ENCODE measurements at places on chromosomes 3 and 15. TPM values are rescaled to one million over a fixed set of nuclear protein-coding genes. Genes with fewer than 3 reads are reported as not detected.

DNA sequence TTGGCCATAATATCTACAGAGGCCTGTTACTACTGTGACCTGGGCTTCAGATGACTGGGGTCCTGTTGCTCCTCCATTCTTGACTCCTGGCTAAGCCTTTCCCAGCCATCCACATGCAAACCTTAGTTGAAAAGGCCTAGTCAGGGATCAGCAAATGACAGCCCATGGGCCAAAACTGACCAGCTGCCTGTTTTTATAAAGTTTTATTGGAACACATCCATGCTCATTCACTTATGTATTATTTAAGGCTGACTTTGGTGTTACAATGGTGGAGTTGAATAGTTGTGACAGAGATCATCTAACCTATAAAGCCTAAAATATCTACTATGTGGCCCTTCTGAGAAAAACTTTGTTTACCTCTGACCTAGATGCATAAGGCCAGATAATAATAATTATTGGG lies 16.8 kb upstream of the SLC4A7 start:
- DNase-seq: no peak
- no peak overlapping the region for H3K27ac ChIP-seq
- no peaks in the 10 kb centered on the region for H3K4me1 ChIP-seq
- no peak overlapping the region for H3K4me3 ChIP-seq

DNA sequence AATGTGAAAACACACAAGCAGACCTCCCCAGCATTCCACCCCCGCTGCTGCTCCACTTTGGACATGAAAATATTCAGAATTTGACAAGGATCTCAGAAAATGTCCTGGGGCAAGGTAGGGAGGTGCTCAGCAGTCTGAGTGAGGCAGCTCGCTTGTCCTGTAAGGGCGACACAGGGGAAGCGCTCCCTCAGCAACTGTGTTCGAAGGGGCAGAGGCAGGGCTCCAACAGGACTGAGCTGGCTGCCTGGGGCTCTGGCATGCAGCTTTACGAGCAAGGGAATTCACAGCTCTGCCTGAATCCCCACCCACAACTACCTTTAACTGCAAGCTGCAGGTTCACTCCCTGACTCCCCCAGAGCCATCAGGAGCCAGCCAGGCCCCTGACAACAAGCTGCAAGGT lies 287.0 kb upstream of the LYSMD4 start:
- no peak overlapping the region for H3K27ac ChIP-seq
- no peaks in the 10 kb centered on the region for H3K4me1 ChIP-seq
- H3K4me3 ChIP-seq: no peak overlapping the region
- DNase-seq: no peak
- H3K36me3 ChIP-seq: no peaks in the 10 kb centered on the region

The ACAP2 gene
- total RNA-seq: 47.4 TPM

DNA sequence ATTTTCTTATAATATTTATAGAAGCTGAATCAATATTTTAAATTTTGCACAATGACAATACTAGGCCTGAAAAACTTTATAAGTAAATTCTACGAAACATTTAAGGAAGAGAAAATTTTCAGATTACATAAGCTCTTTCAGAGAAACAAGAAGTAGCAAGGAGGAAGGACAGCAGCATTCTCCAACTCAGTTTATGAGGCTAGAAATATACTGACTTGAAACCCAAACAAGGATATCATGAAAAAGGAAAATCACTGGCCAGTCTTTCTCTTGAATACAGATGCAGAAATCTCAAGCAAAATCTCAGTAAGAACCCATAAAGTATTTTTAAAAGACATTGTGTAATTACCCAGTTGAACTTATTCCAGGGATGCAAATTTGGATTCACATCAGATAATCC lies 121.3 kb downstream of the STAC start:
- H3K4me3 ChIP-seq: no peak overlapping the region
- no peaks in the 10 kb centered on the region for H3K36me3 ChIP-seq
- no peaks in the 10 kb centered on the region for H3K27me3 ChIP-seq
- H3K27ac ChIP-seq: no peak overlapping the region
- H3K4me1 ChIP-seq: no peaks in the 10 kb centered on the region
- DNase-seq: no peak

The SLC28A1 gene
- not detected for total RNA-seq

The GHRL gene
- total RNA-seq: 2.0 TPM

DNA sequence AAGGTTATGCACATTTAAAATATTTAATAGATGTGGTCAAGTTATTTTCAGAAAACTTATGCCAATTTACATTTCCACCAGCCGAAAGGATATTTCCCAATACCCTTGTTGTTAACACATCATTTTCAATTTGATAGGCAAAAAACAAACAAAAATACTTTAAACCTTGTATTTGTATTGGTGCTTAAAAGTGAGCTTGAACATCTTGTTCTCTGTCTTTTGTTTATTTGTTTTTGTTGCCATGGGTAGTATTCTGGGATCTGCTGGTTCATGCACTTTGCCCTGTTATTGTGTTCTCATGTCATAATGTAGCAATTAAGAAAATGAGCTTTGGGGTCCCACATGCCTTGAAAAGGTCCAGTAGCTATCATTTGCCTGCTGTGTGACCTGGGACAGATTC lies 191.4 kb downstream of the LRTM1 start:
- no peak for DNase-seq
- no peak overlapping the region for H3K27ac ChIP-seq
- no peaks in the 10 kb centered on the region for H3K4me1 ChIP-seq
- H3K27me3 ChIP-seq: no peaks in the 10 kb centered on the region

DNA sequence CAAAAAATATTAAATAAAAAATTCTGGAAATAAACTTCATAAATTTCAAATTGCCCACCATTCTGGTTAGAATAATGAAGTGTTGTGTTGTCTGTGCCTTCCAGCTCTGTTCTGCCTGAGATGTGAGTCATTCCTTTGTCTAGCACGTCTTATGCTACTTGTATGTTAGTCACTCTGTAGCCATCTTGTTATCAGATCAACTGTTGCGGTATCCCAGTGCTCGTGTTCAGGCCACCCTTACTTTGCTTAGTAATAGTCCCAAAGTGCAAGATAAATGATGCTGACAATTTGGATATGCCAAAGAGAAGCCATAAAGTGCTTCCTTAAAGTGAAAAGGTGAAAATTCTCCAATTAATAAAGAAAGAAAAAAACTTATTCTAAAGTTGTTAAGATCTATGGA lies 527.5 kb downstream of the NAALADL2 start:
- DNase-seq: no peak
- no peaks in the 10 kb centered on the region for H3K36me3 ChIP-seq
- H3K4me1 ChIP-seq: no peaks in the 10 kb centered on the region
- no peaks in the 10 kb centered on the region for H3K27me3 ChIP-seq
- H3K4me3 ChIP-seq: no peak overlapping the region
- H3K27ac ChIP-seq: no peak overlapping the region

The TEX55 gene
- total RNA-seq: not detected

DNA sequence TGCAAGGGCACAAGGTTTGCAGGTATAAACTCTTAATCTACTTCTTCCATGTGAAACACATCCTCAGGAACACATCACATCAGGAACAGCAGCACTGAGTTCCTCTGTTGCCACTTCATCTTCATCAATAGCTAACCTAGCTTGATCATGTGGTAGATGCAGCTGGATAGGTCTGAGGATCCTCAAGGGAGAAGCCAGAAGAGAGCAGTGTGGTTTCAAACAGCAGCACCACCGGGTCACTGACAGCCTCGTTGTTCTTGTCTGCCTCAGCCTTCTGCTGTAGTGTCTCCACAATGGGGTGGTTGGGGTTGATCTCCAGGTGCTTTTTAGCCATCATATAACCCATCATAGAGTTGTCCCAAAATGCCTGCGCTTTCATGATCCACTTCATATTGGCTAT lies 58.8 kb downstream of the ADAM10 start:
- H3K27ac ChIP-seq: no peak overlapping the region
- H3K36me3 ChIP-seq: no peaks in the 10 kb centered on the region
- no peak overlapping the region for H3K4me3 ChIP-seq
- peaks cover 3% of the 10 kb centered on the region for H3K4me1 ChIP-seq
- no peak for DNase-seq

The ZNF385D gene
- not detected for total RNA-seq

The P2RY12 gene
- total RNA-seq: not detected

DNA sequence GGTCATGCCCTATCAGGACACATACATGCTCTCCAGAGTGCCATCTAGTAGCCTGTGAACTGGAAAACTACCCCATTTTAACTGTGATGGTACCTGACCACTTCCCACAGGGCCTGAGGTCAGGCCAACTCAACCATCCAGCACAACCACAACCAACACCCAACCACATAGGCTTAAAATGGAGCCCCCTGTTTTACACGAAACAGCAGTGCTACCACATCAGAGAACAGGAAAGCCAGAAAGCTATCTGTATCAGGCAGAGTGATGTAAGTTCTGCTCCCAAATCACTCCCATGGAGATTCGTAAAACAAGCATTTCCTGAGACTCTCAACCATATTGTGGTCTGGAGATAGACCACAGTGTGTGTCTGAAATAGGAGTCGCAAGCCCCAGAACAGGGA lies 1017.3 kb upstream of the EPHA6 start:
- no peak overlapping the region for H3K4me3 ChIP-seq
- H3K27ac ChIP-seq: no peak overlapping the region
- no peaks in the 10 kb centered on the region for H3K36me3 ChIP-seq

The ADIPOQ gene
- not detected for total RNA-seq

- DNase-seq: no peak
- no peaks in the 10 kb centered on the region for H3K4me1 ChIP-seq
- H3K27me3 ChIP-seq: no peaks in the 10 kb centered on the region
- H3K27ac ChIP-seq: no peak overlapping the region
Observed at GRCh38 chr3:1404270-1404962, 311.6 kb downstream of the CNTN6 start.

DNA sequence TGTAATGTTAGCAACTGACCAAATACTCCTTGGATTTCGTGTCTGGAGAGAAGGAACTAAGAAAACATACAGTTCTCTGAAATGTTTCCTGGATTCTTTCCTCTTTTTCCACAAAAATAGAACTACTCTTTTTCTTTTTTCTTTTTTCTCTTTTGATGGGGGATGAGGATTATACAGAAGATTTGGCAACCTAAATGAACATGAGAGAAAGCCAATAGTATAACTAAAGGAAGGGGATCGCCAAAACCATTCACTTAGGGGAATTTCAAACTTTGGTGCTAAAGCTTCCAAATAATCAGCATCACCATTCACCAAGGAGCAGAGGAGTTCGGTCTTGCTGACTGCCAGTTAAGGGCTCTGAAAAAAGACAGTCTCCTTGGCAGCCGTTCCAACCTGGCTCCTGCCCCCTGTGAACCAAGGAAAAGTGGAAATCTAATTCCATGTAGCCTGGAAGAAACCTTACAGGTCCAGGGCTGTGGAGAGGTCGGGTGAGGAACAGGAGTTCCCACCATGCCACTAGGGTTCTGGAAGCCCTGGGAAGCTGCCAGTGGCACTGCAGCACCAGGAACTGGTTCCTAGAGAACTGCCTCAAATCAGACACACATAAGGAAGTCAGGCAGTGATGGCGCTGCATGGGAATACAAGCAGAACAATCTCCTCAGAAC lies 176.9 kb downstream of the TNIK start:
- DNase-seq: no peak
- H3K27ac ChIP-seq: no peak overlapping the region
- H3K36me3 ChIP-seq: no peaks in the 10 kb centered on the region
- H3K27me3 ChIP-seq: no peaks in the 10 kb centered on the region
- no peak overlapping the region for H3K4me3 ChIP-seq

The CLRN1 gene
- not detected for total RNA-seq

DNA sequence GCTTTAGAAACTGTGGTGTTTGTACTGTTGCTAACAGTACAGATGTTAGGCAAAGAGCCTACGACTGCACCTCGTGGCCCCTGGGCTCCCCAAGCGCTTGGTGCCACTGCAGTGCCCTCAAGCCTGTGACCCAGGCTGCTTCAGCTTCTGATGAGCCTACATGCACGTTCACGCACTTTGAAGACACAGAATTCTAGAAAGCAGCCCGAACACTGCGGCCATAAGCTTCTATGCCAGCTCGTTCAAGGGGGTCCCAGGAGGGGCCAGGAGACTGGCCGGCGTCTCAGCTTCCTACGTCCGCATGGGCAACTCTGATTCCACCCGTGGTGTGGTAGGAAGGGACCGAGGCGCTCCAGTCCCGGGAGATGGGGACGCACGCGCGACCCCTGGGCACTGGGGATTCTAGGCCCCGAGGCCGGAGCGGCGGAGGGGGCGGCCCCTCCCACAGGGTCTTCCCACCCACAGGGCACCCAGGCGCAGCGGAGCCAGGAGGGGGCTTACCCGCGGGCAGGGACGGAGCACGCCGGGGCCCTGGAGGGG lies 653 bp downstream of the MYO5C start:
- DNase-seq: no peak
- no peak overlapping the region for H3K27ac ChIP-seq
- H3K27me3 ChIP-seq: peaks cover 44% of the 10 kb centered on the region
- no peaks in the 10 kb centered on the region for H3K4me1 ChIP-seq

DNA sequence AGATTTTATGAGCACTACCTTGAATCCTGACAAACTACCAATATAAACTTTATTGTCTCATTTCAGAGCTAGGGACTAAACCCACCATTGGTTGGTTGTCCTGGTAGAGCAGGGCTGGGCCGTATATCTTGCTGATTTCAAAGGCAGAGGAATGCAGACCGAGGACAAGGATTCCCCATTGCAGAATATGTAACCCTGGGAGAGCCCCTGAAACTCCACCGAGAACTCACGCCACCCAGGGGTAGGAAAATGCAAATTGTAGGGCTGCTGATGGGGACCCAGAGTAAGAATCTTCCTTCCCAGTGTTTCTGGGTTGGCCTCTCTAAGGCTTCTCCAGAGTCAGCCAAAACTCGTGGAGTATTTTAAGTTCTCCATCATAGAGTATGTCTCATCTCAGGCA lies 235.3 kb downstream of the ABHD5 start:
- peaks cover 4% of the 10 kb centered on the region for H3K4me1 ChIP-seq
- no peaks in the 10 kb centered on the region for H3K36me3 ChIP-seq
- H3K27me3 ChIP-seq: no peaks in the 10 kb centered on the region
- DNase-seq: no peak

DNA sequence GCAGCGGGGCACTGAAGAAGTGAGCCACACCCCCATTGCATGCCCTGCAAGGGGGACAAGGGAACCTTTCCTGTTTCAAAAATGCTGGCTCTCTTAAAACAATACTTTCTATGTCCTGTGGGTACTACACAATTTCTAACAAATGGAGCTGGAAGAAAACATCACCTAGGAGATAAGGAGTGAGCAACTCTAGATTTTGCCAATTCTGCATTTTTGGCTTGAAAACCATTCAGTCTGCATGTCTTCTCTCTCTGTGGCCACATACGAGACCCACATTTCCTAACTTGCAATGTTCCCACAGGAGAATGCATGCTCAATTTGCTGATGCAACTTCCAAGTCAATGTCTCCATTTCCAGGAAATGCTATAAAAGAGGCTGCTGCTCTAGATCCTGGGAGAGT lies 662.0 kb downstream of the SQOR start:
- no peak overlapping the region for H3K27ac ChIP-seq
- no peak for DNase-seq
- no peak overlapping the region for H3K4me3 ChIP-seq
- no peaks in the 10 kb centered on the region for H3K36me3 ChIP-seq
